ENCODE measurements at places on chromosomes 12 and 14.

DNA sequence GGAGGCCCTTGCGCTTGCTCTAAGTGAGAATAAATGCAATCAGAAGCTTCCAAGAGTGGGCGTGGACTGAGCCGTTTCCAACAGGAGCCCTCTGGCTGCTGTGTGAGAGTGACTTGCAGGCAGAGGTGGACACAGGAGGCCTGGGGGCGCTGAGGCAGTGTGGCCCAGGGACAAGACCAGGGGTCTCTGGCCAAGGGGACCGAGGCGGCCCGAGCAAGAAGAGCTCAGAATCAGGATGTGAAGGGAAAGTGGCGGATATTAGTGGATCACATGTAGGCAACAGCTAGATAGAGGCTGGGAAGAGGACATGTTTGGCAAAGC, 8.6 kb downstream of the RIMBP2 start:
- DNase-seq: no peak

- DNase-seq: no peak
Observed at GRCh38 chr14:104956290-104956890, 21.8 kb downstream of the AHNAK2 start.

- no peak for DNase-seq
Observed at GRCh38 chr12:55721601-55722213, 1.5 kb downstream of the RDH5 start.

DNA sequence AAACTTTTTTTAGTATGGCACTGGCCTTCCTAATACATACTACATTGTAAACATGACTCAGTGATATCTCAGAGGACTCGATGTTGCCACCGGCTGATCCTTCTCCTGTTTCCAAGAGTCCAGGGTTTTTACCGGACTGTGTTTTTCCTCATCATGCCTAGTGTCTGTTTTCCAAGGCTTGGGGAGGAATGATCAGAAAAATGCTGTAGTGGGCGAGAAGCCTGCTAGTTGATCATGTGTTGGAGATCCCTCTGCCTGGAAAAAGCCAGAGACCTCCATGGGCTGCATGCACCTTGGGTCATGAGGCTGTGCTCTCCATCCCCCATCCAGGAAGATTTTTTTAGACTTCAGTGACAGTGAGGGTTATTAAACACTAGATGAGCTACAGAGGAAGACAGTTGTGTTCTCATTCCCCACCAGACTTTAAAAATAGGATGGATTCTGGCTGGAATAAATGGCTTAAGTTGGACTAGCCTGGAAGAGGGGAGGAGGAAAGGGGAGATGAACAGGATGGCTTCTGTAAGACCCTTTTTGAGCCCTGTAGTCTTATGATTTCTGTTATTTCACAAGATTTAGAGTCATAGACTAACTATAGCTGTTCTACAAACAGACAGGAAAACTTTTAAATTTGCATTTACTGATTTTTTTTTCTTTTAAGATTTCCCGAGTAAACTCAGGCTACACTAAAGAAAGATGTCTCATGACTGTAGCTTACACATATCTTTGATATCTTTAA, 145.7 kb downstream of the SAMD4A start:
- DNase-seq: no peak

DNA sequence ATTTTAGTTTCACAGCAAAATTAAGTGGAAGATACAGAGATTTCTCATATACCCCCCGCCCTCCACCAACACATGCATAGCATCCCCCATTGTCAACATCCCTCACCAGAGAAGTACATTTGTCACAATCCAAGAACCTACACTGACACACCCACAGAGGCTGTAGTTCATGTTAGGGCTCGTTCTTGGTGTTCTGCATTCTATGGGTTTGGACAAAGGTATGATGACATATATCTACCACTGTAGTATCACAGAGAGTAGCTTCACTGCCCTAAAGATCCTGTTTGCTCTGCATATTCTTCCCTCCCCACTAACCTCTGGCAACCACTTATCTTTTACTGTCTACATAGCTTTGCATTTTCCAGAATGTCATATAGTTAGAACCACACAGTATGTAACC, 444.6 kb upstream of the DCN start:
- no peak for DNase-seq

DNA sequence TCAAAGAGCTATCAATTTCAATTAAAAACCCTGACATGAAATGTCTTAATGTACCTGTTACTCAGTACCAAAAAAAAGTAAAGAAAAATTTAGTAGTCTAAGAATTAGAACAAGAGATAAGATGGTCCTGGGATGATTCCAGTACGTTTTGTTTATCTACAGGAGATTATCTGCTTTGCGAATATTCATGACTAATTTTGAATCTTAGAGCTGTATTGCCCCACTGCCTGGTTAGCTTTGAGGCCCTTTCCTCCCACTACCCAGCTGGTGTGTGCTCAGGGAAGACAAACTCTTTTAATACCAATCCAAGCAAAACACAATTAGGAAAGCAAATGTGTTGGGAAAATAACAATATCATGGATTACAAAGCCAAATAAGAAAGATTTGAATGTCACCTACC, 263.5 kb downstream of the FOXG1 start:
- DNase-seq: no peak

- no peak for DNase-seq
Observed at GRCh38 chr12:132143336-132144071, 615 bp downstream of the DDX51 start.

- DNase-seq: no peak
Observed at GRCh38 chr12:113955109-113955970, 10.8 kb downstream of the RBM19 start.

DNA sequence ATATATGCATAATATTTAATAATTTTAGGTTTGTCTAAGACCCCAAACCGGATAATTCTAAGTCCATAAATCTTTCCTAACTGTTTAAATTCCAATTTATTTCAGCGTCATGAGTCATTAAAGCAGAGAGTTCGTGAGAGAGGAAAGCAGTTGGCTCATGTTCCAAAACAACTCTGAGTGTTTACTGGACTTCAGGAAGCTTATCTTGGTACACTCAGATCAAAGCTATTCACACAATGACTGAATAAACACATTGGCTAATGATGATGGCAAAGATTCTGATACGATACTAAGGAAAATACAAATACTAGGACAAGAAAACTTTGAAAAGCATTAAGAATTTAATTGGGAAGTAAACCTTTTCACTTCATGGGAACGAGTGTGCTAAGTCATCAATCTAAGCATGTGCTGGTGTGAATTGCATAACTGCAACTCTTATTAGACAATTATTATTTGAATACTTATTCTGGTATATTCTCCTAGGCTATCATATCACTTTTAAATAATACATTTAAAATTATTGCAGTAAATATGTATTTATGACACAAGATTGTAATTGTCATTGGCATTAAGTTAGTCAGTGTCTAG, 34.8 kb upstream of the CLEC14A start:
- DNase-seq: no peak

DNA sequence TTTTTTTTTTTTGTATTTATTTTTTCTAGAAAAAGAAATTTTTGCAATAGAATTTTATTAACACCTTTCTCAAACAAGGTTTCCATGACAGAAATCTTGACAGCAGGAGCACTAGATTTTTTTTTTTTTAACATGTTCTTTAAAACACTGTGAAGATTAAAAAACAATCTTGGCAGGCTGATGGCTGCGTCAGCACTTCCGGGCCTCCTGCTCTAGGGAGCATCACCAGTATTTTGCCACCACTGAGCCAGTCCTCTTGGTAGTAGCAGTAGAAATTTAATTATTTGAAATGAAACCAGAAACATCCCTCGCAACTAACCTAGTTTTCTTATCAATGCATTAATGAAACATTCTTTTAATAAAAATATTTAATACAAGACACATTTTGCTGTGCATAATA, 99.6 kb downstream of the APAF1 start:
- DNase-seq: no peak
